ENCODE measurements at places on chromosomes 16 and 17. TPM values are rescaled to one million over a fixed set of nuclear protein-coding genes. Genes with fewer than 3 reads are reported as not detected.

- peaks cover 56% of the 10 kb centered on the region for H3K36me3 ChIP-seq
- no peak for DNase-seq
- H3K4me1 ChIP-seq, result peaks cover 15% of the 10 kb centered on the region
- no peak overlapping the region for H3K27ac ChIP-seq
- H3K4me3 ChIP-seq, result no peak overlapping the region
- H3K27me3 ChIP-seq, result no peaks in the 10 kb centered on the region
Observed at GRCh38 chr17:46940692-46941404, 17.9 kb downstream of the GOSR2 start.

DNA sequence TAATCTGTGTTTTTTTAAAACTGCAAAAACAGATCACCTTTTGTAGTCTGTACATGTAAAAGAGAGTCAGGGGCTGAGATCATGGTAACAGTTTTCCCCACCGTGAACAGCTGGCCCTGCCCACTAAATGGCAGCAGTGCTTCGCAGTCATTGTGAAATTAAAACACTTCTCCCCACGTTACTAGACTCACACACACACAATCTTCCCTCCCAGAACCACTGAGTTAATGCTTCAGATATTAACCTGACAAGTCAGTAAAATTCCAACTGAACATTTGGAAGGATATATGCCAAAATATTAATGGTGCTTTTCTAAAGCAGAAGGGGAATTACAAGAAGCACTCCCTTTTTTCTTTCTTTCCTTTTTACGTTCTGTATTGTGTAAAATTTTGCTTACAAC is 1.2 kb upstream of the CD300LG start:
- H3K27ac ChIP-seq, result no peak overlapping the region
- no peak overlapping the region for H3K4me3 ChIP-seq
- H3K36me3 ChIP-seq, result no peaks in the 10 kb centered on the region
- peaks cover 13% of the 10 kb centered on the region for H3K4me1 ChIP-seq
- no peaks in the 10 kb centered on the region for H3K27me3 ChIP-seq
- DNase-seq, result no peak

DNA sequence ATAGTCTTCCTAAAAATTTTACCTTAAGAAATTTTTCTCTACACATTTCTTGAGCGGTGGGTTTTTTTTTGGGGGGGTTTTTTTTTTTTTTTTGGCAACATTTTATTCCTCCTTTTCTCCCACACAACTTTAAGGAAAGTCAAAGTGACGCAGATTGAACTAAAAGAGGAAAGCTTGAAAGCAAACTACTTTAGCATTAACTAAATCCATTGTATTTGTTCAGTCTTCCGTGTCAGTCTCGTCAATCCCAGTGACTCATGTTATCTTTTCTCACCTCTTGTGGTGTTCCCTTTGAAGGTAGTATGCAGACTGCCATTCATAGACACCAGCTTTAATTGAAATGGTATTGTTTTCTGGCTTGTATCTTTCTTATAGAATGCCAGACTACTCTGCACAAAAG is 39.3 kb downstream of the TADA2A start:
- no peak overlapping the region for H3K27ac ChIP-seq
- H3K36me3 ChIP-seq, result peaks cover 77% of the 10 kb centered on the region
- H3K27me3 ChIP-seq, result no peaks in the 10 kb centered on the region
- no peaks in the 10 kb centered on the region for H3K4me1 ChIP-seq
- no peak for DNase-seq

DNA sequence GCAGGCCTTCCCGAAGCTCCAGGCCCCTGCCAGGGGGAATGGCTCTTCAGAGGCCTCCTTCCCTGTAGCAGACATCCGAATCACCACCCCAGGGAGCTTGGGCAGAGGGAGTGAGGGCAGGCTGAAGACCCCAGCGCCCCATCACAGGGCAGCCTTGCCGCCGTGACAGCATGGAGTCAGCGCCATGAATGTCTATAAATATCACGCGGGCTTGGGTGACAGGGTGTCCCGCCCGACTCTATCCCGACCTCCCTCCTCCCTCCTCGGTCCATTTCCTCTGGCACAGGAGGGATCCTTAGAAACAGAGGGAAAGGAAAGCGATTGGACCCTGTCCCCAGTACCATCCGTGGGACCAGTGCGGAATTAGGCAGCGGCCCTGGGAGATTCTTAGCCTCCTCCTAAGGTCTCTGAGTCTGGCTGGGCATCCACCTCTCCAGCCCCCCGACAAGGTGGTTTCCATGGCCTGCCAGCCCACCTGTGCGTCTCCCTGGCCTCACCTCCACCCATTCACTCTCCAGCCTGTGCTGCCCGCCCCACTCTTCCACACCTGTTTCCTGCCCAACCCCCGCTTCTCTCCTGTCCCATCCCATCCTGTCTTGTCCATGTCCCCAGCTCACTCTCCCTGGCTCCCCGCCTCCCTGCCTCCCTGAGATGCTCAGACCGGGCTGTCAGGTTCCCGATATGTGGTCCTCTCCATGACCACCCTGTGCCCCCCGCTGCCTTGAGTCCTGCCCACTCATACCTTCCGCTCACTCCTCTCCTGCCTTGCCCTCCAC is 5.1 kb downstream of the ATP2A1 start:
- no peak overlapping the region for H3K4me3 ChIP-seq
- peaks cover 11% of the 10 kb centered on the region for H3K4me1 ChIP-seq
- no peak for DNase-seq
- H3K27me3 ChIP-seq, result peaks cover 19% of the 10 kb centered on the region

DNA sequence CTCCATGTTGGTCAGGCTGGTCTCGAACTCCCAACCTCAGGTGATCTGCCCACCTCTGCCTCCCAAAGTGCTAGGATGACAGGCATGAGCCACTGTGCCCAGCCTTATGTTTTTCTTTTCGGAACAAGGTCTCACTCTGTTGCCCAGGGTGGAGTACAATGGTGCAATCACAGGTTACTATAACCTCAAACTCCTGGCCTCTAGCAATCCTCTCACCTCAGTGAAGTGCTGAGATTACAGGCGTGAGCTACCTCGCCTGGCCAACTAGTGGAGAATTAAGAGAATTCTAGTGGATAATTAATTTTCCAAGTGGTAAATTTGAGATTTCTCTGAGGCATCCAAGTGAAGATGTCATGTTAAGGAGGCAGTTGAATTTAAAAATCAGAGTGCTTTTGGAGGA is 2.9 kb upstream of the FBXO47 start:
- H3K27me3 ChIP-seq, result no peaks in the 10 kb centered on the region
- DNase-seq, result no peak
- no peak overlapping the region for H3K27ac ChIP-seq
- H3K4me3 ChIP-seq, result no peak overlapping the region
- H3K4me1 ChIP-seq, result no peaks in the 10 kb centered on the region
- H3K36me3 ChIP-seq, result no peaks in the 10 kb centered on the region

TBC1D3E gene
- total RNA-seq, result not detected

NAGS gene
- 7.1 TPM for total RNA-seq

HS3ST2 gene
- 9.6 TPM for total RNA-seq

PDILT gene
- total RNA-seq, result not detected
